Memory B cell (primary cell): ENCODE measurements at places on chromosomes 2 and 18.

GRCh38 chr18:3529077-3529476, 79.1 kb downstream of the TGIF1 start:
- DNase-seq: no peak

- DNase-seq: no peak
These were observed 50.5 kb downstream of the USP37 start for GRCh38 chr2:218517434-218518206.

GRCh38 chr2:121686218-121686617, 37.0 kb upstream of the CLASP1 start:
- no peak for DNase-seq

GRCh38 chr18:13366962-13367892, 148.7 kb downstream of the LDLRAD4 start:
- DNase-seq: no peak

GRCh38 chr18:48698707-48699106, 159.9 kb downstream of the CTIF start:
- no peak for DNase-seq

DNA sequence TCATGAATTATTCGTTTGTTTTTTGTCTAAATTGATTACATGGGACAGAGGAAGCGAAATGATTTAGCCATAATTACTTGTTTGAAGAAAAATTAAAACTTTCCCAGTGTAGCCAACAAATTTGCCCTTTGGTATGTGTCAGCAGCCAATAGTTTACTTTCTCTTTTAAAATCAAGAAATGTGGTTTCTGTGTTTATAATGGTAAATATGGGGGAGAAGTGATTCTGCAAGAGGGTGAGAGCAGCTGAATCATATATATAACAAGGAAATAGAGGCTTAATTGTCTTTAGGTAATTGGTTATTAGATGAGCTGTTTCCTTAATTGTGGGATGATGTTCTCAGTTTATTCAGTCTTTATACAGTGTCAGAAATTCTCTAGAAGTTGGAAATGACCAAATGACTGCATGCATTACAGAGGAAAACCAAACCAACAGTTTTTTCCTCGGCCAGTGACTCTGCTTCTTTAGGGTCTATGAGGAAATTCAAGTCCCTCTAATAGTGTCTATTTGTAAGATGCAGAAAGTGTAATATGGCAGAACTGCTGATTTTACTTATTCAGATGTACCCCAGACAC, 132.9 kb downstream of the AGPS start:
- no peak for DNase-seq

- DNase-seq: no peak
These were observed 43.9 kb upstream of the RAB11FIP5 start for GRCh38 chr2:73156539-73157124.

GRCh38 chr2:241788572-241788971, 11.9 kb downstream of the GAL3ST2 start:
- DNase-seq: no peak

- no peak for DNase-seq
These were observed 531.9 kb downstream of the PARD3B start for GRCh38 chr2:205077159-205077558.

- no peak for DNase-seq
These were observed 20.8 kb downstream of the TLK1 start for GRCh38 chr2:171139860-171140259.
